ENCODE measurements at places on chromosomes 6 and 20. TPM values are rescaled to one million over a fixed set of nuclear protein-coding genes. Genes with fewer than 3 reads are reported as not detected.

Gene WRNIP1
- total RNA-seq = 32.9 TPM

Gene KCNK16
- total RNA-seq = not detected

Gene PTGIS
- 0.02 TPM for total RNA-seq

Gene EEF1A2
- 144 TPM for total RNA-seq

Gene BTNL2
- total RNA-seq = not detected

Gene RSPO4
- total RNA-seq = not detected

Gene MRPS18A
- 50.1 TPM for total RNA-seq

Gene FLOT1
- 96.6 TPM for total RNA-seq

Gene VSX1
- total RNA-seq = 0.79 TPM

Gene ZSCAN23
- total RNA-seq = not detected

Gene PRSS16
- total RNA-seq = 3.2 TPM

Gene LSM14B
- 26.4 TPM for total RNA-seq

Gene ADGB
- total RNA-seq = not detected

Gene SYNJ2
- total RNA-seq = 49.0 TPM

Gene SIRPD
- not detected for total RNA-seq

Gene PRDM1
- total RNA-seq = 5.6 TPM

Gene ILRUN
- 30.3 TPM for total RNA-seq

Gene PCK1
- 0.13 TPM for total RNA-seq

Gene GABBR1
- 5.9 TPM for total RNA-seq

Gene ELOVL4
- 1.6 TPM for total RNA-seq

Gene OPRM1
- not detected for total RNA-seq

Gene PAX1
- total RNA-seq = not detected

Gene MUC21
- not detected for total RNA-seq

Gene KCNK15
- total RNA-seq = 0.79 TPM

Gene AVP
- not detected for total RNA-seq

Gene OXT
- total RNA-seq = not detected

Gene MACROD2
- total RNA-seq = 0.43 TPM

Gene THBD
- 94.3 TPM for total RNA-seq

Gene SCUBE3
- 0.05 TPM for total RNA-seq

Gene TMEM244
- total RNA-seq = not detected

Gene BEND6
- total RNA-seq = 0.70 TPM

Gene VWA7
- 0.72 TPM for total RNA-seq

Gene TRIM31
- 1.3 TPM for total RNA-seq

Gene RSPO3
- 76.6 TPM for total RNA-seq

Gene HUS1B
- 0.31 TPM for total RNA-seq

Gene SRMS
- total RNA-seq = 0.16 TPM

Gene CABLES2
- total RNA-seq = 5.5 TPM

Gene NANP
- 8.8 TPM for total RNA-seq

Gene PACSIN1
- 0.05 TPM for total RNA-seq

Gene UBE2J1
- 15.5 TPM for total RNA-seq

Gene SAPCD1
- 5.2 TPM for total RNA-seq

Gene BPIFB4
- total RNA-seq = not detected

Gene PSORS1C2
- total RNA-seq = not detected

Gene MYL9
- 17.5 TPM for total RNA-seq

Gene SLC24A3
- total RNA-seq = not detected

Gene LY6G6D
- not detected for total RNA-seq

Gene PRL
- total RNA-seq = not detected

Gene AFG1L
- total RNA-seq = 2.4 TPM

Gene ENPP5
- total RNA-seq = not detected

Gene SLC22A7
- total RNA-seq = not detected

Gene MRPS18B
- total RNA-seq = 68.8 TPM

Gene FAXC
- total RNA-seq = 5.9 TPM

Gene PTCHD4
- total RNA-seq = 0.07 TPM

Gene SLC22A16
- total RNA-seq = not detected

Gene ABRACL
- total RNA-seq = 43.5 TPM
